Heart right ventricle (tissue), 16 donors: ENCODE measurements at places on chromosomes 3 and 15. TPM values are rescaled to one million over a fixed set of nuclear protein-coding genes. Genes with fewer than 3 reads are reported as not detected.

GRCh38 chr15:84822653-84823281, 5.6 kb downstream of the ALPK3 start:
- H3K36me3 ChIP-seq: no peaks in the 10 kb centered on the region
- H3K27ac ChIP-seq: peak overlapping the region; percentile 61
- DNase-seq: peak; percentile 37
- peaks cover 100% of the 10 kb centered on the region for H3K4me1 ChIP-seq
- no peaks in the 10 kb centered on the region for H3K27me3 ChIP-seq

DNA sequence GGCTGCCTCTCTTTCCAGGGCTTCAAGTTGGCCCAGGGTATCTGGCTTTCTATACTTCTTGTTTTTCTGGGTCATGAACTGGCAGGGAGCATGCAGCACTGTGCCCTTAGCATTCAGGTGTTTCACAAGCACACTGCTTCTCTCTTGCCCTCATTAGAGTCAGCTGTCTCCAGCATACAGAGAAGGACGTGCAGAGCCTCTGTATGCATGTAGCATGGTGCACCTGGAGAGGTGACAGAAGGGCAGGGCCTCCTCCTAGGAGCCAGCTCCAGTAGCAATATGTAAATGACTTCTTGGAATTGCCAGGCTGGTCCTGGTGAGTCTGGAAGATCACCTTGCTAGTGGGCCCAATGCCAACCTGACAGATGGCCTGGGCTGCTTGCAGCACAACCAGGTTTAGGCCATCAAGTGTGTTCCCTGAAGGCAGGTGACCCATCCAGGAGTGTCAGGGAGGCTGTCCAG, 44.8 kb upstream of the ATP2C1 start:
- H3K4me1 ChIP-seq: peaks cover 10% of the 10 kb centered on the region
- DNase-seq: no peak
- no peaks in the 10 kb centered on the region for H3K36me3 ChIP-seq

GRCh38 chr3:180496995-180497394, 105.0 kb upstream of the TTC14 start:
- no peaks in the 10 kb centered on the region for H3K27me3 ChIP-seq
- H3K4me1 ChIP-seq: no peaks in the 10 kb centered on the region
- no peak overlapping the region for H3K27ac ChIP-seq
- H3K4me3 ChIP-seq: no peak overlapping the region
- no peaks in the 10 kb centered on the region for H3K36me3 ChIP-seq
- DNase-seq: no peak

Gene BTLA
- total RNA-seq: 0.29 TPM

GRCh38 chr3:155886915-155887314, 16.5 kb downstream of the GMPS start:
- H3K27me3 ChIP-seq: no peaks in the 10 kb centered on the region
- H3K4me1 ChIP-seq: peaks cover 12% of the 10 kb centered on the region
- H3K4me3 ChIP-seq: no peak overlapping the region
- H3K27ac ChIP-seq: no peak overlapping the region

DNA sequence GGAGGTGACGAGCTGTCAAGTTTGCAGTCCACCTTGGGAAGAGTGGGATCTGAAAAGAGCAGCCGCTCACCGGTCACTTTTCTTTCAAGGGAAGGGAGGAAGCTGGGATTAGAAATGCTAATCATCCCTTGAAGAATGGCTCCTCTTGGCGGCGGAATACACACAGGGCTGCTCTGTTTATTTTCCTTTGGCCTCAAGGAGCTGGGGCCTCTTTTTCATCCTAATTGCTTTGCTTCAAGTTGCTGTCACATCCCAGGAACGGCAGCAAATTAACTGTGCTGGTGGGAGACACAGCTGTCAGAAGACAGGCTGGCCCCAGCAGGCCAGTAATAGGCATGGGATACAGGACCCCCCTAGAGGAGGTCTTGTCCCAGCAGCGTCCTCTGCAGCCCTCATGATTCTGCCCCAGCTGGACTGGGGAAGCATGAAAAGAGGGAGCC, 6.7 kb downstream of the KBTBD13 start:
- H3K27me3 ChIP-seq: no peaks in the 10 kb centered on the region
- peaks cover 8% of the 10 kb centered on the region for H3K4me1 ChIP-seq
- DNase-seq: no peak
- H3K36me3 ChIP-seq: no peaks in the 10 kb centered on the region
- no peak overlapping the region for H3K27ac ChIP-seq

- peaks cover 91% of the 10 kb centered on the region for H3K36me3 ChIP-seq
- H3K4me3 ChIP-seq: no peak overlapping the region
- H3K4me1 ChIP-seq: no peaks in the 10 kb centered on the region
- DNase-seq: no peak
- H3K27me3 ChIP-seq: no peaks in the 10 kb centered on the region
Observed at GRCh38 chr15:60352525-60352924, 45.3 kb downstream of the ANXA2 start.

- H3K4me1 ChIP-seq: no peaks in the 10 kb centered on the region
- no peak overlapping the region for H3K27ac ChIP-seq
- DNase-seq: peak; percentile 40
- H3K4me3 ChIP-seq: no peak overlapping the region
- H3K36me3 ChIP-seq: peaks cover 31% of the 10 kb centered on the region
Observed at GRCh38 chr3:146065573-146066006, 95.4 kb downstream of the PLOD2 start.

- H3K27me3 ChIP-seq: no peaks in the 10 kb centered on the region
- no peaks in the 10 kb centered on the region for H3K4me1 ChIP-seq
- DNase-seq: no peak
- H3K27ac ChIP-seq: no peak overlapping the region
- no peaks in the 10 kb centered on the region for H3K36me3 ChIP-seq
Observed at GRCh38 chr3:117407317-117407716, 697.7 kb downstream of the TUSC7 start.

DNA sequence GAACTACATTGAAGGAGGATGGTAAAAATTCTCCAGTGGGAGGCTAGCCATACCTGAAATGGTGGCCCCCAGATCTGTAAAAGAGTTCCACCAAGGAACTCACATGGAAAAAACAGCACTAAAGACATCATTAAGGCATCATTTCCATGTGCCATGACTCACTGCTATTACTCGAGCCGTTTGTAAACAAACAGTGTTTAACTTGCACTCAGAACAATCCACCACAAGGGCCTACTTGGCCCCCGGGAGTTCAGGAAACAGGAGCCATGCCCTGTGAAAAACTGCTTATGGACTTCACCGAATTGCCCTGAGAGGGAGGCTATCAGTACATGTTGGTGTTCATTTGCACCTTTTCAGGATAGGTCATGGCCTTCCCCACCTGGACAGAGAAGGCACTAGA, 18.2 kb downstream of the CCR4 start:
- H3K27me3 ChIP-seq: no peaks in the 10 kb centered on the region
- H3K4me3 ChIP-seq: no peak overlapping the region
- no peak overlapping the region for H3K27ac ChIP-seq
- no peaks in the 10 kb centered on the region for H3K4me1 ChIP-seq
- no peaks in the 10 kb centered on the region for H3K36me3 ChIP-seq

DNA sequence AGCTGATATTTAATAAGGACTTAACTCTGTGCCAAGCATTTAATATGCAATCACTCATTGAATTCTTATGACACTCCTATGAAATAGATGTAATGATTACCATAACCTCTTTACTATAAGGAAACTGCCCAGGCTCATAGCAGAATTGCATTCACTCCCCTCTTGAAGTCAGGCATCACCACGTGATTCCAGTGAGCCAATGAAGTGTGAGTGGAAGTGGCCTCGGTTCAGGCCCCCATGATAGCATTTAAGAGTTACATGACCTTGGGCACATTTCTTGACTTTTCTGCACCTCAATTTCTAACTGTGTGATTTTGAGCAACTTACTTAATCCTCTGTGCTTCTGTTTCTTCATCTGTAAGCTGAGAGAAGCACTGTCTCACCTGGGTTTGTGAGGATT, 62.8 kb upstream of the CLDN18 start:
- H3K4me3 ChIP-seq: no peak overlapping the region
- no peak for DNase-seq
- no peaks in the 10 kb centered on the region for H3K4me1 ChIP-seq
- H3K36me3 ChIP-seq: no peaks in the 10 kb centered on the region
- no peak overlapping the region for H3K27ac ChIP-seq
- H3K27me3 ChIP-seq: no peaks in the 10 kb centered on the region

DNA sequence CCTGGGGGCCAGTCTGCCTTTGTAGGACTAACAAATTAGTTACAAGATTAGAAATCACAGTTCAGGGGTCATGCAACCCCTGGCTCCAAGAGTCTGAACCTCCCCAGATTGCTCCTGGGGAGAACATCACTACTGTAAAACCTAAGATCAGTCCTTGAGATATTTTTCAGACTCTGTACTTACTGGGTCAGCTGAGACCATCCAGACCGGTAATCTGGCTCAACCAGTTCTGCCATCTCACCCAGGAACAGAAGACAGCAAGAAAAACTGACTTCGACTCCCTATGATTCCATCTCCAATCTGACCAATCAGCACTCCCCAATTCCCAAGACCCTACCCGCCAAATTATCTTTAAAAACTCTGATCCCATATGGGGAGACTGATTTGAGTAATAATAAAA, 47.5 kb downstream of the NMD3 start:
- H3K27ac ChIP-seq: no peak overlapping the region

DNA sequence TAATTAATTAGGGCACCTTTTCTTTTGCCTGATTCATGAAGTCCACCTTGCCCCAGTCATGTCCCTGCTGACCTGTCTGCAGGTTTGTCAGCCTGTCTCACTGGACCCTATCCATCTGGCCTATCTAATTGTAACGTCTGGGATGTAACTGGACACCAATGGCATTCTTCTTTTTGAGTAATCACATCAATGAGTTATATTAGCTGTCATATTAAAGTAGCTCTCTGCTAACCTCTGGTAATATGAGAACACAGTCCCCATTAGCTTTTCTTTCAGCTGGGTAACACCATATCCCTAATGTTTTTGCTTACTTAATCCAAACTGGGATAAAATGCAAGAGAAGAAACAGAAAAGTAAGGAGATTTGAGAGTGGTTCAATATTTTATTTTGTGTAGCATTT, 166.2 kb upstream of the VEPH1 start:
- DNase-seq: no peak
- H3K4me3 ChIP-seq: no peak overlapping the region
- no peaks in the 10 kb centered on the region for H3K36me3 ChIP-seq
- H3K27me3 ChIP-seq: no peaks in the 10 kb centered on the region
- no peaks in the 10 kb centered on the region for H3K4me1 ChIP-seq
- H3K27ac ChIP-seq: no peak overlapping the region

Gene ZKSCAN7
- 2.4 TPM for total RNA-seq

GRCh38 chr3:37741644-37742043, 120.0 kb upstream of the CTDSPL start:
- H3K27me3 ChIP-seq: no peaks in the 10 kb centered on the region
- DNase-seq: peak; percentile 43
- peaks cover 65% of the 10 kb centered on the region for H3K4me1 ChIP-seq
- no peak overlapping the region for H3K4me3 ChIP-seq
- H3K27ac ChIP-seq: no peak overlapping the region
- H3K36me3 ChIP-seq: peaks cover 31% of the 10 kb centered on the region

DNA sequence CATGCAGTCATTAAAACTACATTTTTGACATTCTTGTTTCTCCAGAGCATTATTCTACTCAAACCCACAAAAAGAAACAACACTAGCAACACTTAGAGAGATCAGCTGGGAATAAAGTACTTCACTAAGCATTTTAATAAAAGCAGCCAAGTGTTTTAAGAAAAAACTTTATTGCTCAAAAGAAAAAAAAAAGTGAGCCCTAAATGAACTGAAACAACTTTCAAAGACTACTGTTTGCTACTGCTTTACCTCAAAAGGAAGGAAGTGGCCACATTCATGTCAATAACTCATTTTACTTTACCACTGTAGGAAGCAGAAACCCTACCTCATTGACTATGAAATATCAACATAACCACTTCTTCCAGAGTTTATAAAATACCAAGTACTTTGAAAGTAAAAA, 91.3 kb downstream of the UACA start:
- H3K27me3 ChIP-seq: no peaks in the 10 kb centered on the region
- no peak for DNase-seq
- no peak overlapping the region for H3K27ac ChIP-seq
- no peak overlapping the region for H3K4me3 ChIP-seq
- H3K36me3 ChIP-seq: peaks cover 97% of the 10 kb centered on the region
- peaks cover 21% of the 10 kb centered on the region for H3K4me1 ChIP-seq

Gene FAM81A
- total RNA-seq: 4.4 TPM

- peaks cover 16% of the 10 kb centered on the region for H3K4me1 ChIP-seq
- peak overlapping the region; percentile 14 for H3K27ac ChIP-seq
- H3K27me3 ChIP-seq: no peaks in the 10 kb centered on the region
- H3K4me3 ChIP-seq: no peak overlapping the region
- no peaks in the 10 kb centered on the region for H3K36me3 ChIP-seq
- no peak for DNase-seq
Observed at GRCh38 chr15:31262901-31263671, 63.5 kb upstream of the KLF13 start.

- no peak overlapping the region for H3K4me3 ChIP-seq
- no peak overlapping the region for H3K27ac ChIP-seq
- no peaks in the 10 kb centered on the region for H3K4me1 ChIP-seq
- no peaks in the 10 kb centered on the region for H3K27me3 ChIP-seq
- DNase-seq: no peak
- no peaks in the 10 kb centered on the region for H3K36me3 ChIP-seq
Observed at GRCh38 chr3:190860521-190860920, 2.0 kb downstream of the GMNC start.

DNA sequence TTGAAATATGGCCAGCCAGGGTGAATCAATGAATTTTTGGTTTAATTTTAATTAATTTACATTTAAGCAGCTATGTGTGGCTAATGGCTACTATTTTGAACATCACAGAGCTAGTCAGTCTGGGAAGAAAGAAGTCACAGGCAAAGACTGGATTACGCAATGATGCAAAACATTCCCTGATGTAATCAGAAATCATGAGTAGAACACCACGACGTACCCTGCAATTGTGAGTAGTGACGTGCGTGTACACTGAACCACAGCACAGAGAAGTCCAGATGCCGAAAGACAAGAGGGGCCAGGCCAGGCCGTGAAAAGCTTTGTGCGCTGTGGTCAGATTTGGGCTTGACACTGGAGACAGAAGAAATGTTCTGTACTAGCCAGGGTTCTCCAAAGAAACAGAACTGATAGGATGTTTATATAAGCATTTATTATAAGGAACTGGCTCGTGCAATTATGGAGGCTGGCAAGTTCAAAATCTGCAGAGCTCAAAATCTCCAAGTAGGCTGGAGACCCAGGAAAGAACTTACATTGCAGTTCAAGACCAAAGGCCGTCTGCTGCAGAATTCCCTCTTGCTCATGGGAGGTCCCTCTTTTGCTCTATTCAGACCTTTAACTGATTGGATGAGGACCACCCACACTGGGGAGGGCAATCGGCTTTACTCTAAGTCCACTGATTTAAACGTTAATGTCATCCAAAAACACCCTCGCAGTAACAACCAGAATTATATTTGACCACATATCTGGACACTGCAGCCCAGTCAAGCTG, 44.6 kb downstream of the SH3BP5 start:
- no peak overlapping the region for H3K4me3 ChIP-seq
- H3K4me1 ChIP-seq: peaks cover 10% of the 10 kb centered on the region
- H3K27me3 ChIP-seq: no peaks in the 10 kb centered on the region
- DNase-seq: no peak

- no peaks in the 10 kb centered on the region for H3K4me1 ChIP-seq
- no peak for DNase-seq
- H3K27ac ChIP-seq: no peak overlapping the region
- H3K27me3 ChIP-seq: no peaks in the 10 kb centered on the region
- H3K36me3 ChIP-seq: no peaks in the 10 kb centered on the region
- no peak overlapping the region for H3K4me3 ChIP-seq
Observed at GRCh38 chr3:23549148-23549910, 256.4 kb upstream of the UBE2E1 start.

Gene HGD
- not detected for total RNA-seq
